Activated naive CD8-positive, alpha-beta T cell treated with anti-CD3 and anti-CD28 coated beads, Interleukin-2, amount 10 ng/mL, durations not matched to agents 7 days and 5 days (primary cell): ENCODE measurements at places on chromosomes 12 and 14.

GRCh38 chr12:68867606-68868005 is 59.6 kb downstream of the MDM2 start:
- no peaks in the 10 kb centered on the region for H3K36me3 ChIP-seq
- H3K27me3 ChIP-seq, result no peaks in the 10 kb centered on the region
- H3K27ac ChIP-seq, result no peak overlapping the region
- no peak overlapping the region for H3K4me3 ChIP-seq
- DNase-seq, result no peak

- peaks cover 32% of the 10 kb centered on the region for H3K4me1 ChIP-seq
- peak overlapping the region; percentile 79 for H3K4me3 ChIP-seq
- no peaks in the 10 kb centered on the region for H3K27me3 ChIP-seq
- DNase-seq, result peak; percentile 48
- peaks cover 5% of the 10 kb centered on the region for H3K36me3 ChIP-seq
- peak overlapping the region; percentile 90 for H3K27ac ChIP-seq
These were observed 58.5 kb downstream of the SLC4A8 start for GRCh38 chr12:51482929-51483697.

GRCh38 chr14:34711796-34712712 is 2.3 kb downstream of the CFL2 start:
- H3K27me3 ChIP-seq, result peaks cover 4% of the 10 kb centered on the region
- H3K27ac ChIP-seq, result no peak overlapping the region
- no peak overlapping the region for H3K4me3 ChIP-seq

DNA sequence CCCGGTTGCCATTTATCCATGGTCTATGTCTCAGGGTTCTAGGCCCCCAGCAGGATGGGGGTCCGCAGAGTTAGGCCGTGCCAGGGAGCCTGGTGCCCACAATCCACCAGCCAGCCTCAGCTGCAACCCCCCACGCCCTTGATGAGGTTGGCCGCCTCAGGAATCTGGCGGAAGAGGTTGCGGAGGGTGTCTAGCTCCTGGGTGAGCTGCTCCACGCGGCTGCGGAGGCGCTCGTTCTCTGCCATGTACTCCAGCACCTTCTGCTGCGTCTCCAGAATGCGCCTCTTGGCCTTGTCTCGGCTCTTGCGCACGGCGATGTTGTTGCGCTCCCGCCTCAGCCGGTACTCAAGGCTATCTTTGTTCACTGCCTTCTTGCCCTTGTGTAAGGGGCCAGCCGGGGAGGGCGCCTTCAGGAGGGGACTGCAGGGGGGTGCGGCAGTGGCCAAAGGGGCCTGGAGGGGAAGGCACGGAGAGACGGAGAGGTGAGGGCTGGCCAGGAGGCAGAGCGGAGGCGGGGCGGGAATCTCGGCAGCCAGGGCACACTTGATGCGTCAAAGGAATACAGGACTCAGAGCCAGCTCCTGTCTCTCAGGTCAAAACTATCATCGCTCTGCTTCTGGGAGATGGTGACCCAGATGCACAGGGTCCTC is 1.6 kb downstream of the CEBPE start:
- no peak overlapping the region for H3K4me3 ChIP-seq
- peaks cover 2% of the 10 kb centered on the region for H3K27me3 ChIP-seq
- no peak overlapping the region for H3K27ac ChIP-seq
- H3K4me1 ChIP-seq, result peaks cover 32% of the 10 kb centered on the region
- no peak for DNase-seq
- no peaks in the 10 kb centered on the region for H3K36me3 ChIP-seq

DNA sequence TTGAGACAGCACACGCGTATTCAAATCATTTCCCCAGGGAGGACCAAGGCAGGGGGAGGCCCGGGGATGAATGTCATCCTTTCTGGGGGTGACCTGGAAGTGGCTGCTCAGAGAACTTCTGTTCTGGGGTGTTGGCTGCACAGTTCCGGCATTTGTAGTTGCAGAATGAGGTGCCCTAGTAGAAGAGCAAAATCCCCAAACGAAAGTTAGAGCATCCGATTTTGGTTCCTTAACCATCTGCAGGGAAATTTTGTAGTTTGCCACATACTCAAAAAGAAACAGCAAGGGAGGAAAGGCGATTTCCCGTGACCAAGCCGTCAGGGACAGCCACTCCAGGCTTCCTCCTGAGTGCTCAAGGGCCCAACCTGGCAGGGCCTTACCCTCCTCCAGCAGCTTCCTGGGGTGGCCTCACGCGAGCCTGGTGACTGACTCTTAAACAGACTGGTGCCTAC is 13.0 kb upstream of the TRAF3 start:
- no peak for DNase-seq
- peaks cover 4% of the 10 kb centered on the region for H3K4me1 ChIP-seq

DNA sequence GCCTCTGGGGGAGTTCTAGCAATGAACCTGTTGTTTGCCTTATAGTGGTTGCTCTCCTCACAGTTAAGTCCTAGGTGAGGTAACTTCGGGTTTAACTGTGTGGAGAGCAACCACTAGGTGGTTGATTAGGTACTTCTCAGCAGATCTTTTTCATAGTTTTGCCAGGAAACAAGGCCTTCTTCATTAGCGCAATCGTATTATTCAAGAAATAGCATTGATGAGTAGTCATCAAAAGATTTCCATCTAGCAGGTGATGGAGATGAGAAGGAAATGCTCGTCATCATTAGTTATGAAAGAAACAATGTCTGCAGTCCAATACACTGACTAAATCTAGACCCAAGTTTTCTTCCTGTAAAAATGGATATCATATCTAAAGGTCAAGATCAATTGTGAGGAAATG is 923.3 kb downstream of the AACS start:
- peaks cover 5% of the 10 kb centered on the region for H3K27me3 ChIP-seq
- no peak overlapping the region for H3K4me3 ChIP-seq
- no peaks in the 10 kb centered on the region for H3K36me3 ChIP-seq
- H3K4me1 ChIP-seq, result no peaks in the 10 kb centered on the region

DNA sequence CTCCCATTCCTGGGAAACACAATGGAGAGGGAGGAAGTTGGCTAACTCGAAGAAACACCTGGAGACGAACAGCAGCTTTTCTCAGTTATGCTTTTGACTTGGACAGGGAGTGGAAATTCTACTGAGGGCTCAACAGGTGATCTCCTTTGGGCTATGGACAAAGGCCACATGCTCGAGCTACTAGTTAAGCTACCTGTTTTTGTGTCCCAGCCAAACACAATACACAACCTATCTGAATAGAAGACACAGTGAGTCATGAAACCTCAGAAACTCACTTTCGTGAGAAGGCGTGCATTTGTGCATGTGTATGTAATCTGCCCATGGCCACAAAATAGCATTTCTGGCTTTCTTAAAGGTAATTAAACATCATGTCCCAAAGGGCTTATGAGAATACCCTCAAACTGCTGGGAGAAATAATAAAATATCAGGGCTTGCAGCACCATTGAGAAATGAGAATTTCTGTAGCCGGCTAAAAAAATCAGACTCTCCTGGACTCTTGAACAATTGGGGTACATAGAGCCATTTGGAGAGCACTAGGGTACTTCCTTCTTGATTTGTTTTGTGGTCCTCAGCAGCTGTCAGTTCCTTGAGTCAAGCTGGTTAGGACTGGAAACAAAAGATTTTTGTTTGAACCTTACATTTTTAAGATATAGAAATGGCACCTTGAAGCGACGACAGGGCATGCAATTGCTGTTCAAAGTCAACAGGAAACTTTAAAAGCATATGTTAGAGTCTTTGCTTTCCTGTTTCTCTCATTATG is 85.5 kb upstream of the PTHLH start:
- H3K4me1 ChIP-seq, result peaks cover 2% of the 10 kb centered on the region
- no peak overlapping the region for H3K27ac ChIP-seq
- H3K4me3 ChIP-seq, result no peak overlapping the region
- H3K27me3 ChIP-seq, result peaks cover 3% of the 10 kb centered on the region
- no peaks in the 10 kb centered on the region for H3K36me3 ChIP-seq
- no peak for DNase-seq

DNA sequence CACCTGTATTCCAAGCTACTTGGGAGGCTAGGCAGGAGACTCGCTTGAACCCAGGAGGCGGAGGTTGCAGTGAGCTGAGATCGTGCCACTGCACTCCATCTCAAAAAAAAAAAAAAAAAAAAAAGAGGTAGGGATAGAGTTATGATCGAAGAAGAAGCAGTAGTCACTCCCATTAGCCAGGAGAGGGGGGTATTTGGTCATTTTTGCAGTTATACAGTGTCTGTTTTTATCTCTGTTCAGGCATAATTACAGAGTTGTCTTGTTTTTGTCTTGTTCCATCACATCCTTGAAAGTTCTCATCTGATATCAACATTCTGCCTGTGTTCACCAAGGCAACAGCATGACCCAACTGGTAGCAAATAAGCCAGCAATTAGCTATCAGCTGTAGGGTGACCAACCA is 98.5 kb upstream of the TMPO start:
- DNase-seq, result no peak
- H3K36me3 ChIP-seq, result no peaks in the 10 kb centered on the region
- H3K4me3 ChIP-seq, result no peak overlapping the region
- no peak overlapping the region for H3K27ac ChIP-seq
- no peaks in the 10 kb centered on the region for H3K4me1 ChIP-seq

DNA sequence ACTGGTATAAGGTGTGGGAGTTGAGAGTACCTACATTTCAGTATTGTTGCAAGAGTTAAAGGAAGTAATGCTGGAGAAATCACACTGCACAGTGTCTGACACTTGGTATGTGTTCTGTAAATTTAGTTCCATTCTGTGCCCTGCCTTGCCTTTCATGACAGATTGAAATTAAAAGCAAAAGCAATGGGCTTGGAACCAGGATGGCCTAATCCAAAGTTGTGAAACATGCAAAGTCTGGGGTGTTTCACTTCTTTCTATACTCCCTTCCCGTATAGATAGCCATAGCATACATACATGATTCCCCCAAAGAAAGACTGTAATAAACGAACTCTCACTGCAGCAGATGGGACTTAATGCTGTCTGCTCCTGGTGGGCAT is 281.1 kb downstream of the NRXN3 start:
- H3K27ac ChIP-seq, result no peak overlapping the region
- no peaks in the 10 kb centered on the region for H3K27me3 ChIP-seq
- H3K36me3 ChIP-seq, result no peaks in the 10 kb centered on the region
- H3K4me1 ChIP-seq, result no peaks in the 10 kb centered on the region

DNA sequence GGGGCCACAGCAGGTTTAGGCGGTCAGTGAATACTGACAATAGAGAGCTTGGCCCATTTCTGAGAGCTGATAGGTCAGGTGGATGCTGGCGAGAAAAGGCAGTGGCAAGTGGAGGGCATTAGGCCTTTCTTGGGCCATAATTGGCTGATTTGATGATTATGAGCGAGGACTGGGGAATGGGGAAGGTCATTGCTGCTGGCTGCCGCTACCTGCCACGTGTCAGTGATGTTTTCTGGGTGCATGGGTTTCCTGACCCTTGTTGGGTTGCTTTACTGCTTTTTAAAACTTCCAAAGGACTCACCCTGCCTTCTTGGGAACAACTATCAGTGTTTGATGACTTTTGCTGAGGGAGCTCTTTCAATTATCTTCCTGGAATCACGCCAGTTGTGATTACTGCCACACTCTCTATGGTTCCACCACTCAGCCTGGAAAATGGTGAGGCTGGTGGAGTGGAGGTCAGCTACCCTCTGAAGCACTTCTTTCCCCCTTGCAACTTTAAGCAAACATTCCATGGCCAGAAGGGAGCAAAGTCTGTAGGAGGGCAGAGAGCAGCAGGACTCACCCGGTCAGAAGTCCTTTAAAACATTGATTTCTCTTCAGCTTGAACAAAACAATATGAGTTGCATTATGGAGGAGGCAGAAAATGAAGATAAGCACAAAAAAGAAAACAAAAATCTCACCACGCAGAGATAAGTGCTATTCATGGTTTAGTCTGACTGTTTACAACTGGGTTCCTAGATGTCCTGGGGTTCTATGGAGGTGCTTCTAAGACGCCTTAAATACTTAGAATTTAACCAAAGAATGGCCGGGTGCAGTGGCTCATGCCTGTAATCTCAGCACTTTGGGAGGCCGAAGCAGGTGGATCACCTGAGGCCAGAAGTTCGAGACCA is 12.1 kb upstream of the SLC10A1 start:
- H3K27me3 ChIP-seq, result peaks cover 7% of the 10 kb centered on the region
- no peaks in the 10 kb centered on the region for H3K36me3 ChIP-seq
- no peak overlapping the region for H3K4me3 ChIP-seq
- DNase-seq, result no peak
- no peaks in the 10 kb centered on the region for H3K4me1 ChIP-seq

- peaks cover 26% of the 10 kb centered on the region for H3K36me3 ChIP-seq
- H3K4me1 ChIP-seq, result peaks cover 50% of the 10 kb centered on the region
- peak overlapping the region; percentile 82 for H3K27ac ChIP-seq
- H3K27me3 ChIP-seq, result no peaks in the 10 kb centered on the region
- H3K4me3 ChIP-seq, result peak overlapping the region; percentile 83
These were observed 381 bp downstream of the YY1 start for GRCh38 chr14:100239211-100239839.

- no peak overlapping the region for H3K27ac ChIP-seq
- no peaks in the 10 kb centered on the region for H3K36me3 ChIP-seq
- peaks cover 2% of the 10 kb centered on the region for H3K4me1 ChIP-seq
- no peak for DNase-seq
- H3K27me3 ChIP-seq, result peaks cover 5% of the 10 kb centered on the region
These were observed 281.9 kb downstream of the CACNA1C start for GRCh38 chr12:2334689-2335088.

GRCh38 chr12:65963862-65964240 is 139.6 kb downstream of the HMGA2 start:
- no peak for DNase-seq
- no peaks in the 10 kb centered on the region for H3K36me3 ChIP-seq
- H3K27ac ChIP-seq, result no peak overlapping the region
- peaks cover 24% of the 10 kb centered on the region for H3K27me3 ChIP-seq
- H3K4me1 ChIP-seq, result no peaks in the 10 kb centered on the region

DNA sequence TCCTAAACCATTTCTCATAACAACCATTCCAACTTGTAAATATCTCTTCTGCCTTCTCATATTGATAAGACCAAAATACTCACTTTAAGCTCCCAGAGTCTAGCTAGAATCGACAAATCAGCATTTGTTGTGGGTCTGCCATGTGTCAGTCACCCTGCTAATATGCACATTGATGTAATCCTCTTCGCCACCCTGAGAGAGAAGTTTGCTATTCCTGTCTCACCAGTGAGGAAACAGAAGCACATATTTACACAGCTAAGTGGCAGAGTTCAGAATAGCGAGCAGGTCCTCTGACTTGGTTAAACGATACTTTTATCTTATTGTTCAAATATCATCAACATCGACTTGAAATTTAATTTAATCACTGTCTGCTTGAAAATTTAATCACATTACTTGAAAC is 142.1 kb downstream of the ANO4 start:
- no peak overlapping the region for H3K4me3 ChIP-seq
- H3K27ac ChIP-seq, result no peak overlapping the region
- H3K4me1 ChIP-seq, result no peaks in the 10 kb centered on the region
- no peaks in the 10 kb centered on the region for H3K36me3 ChIP-seq
- no peak for DNase-seq
- H3K27me3 ChIP-seq, result no peaks in the 10 kb centered on the region

- no peaks in the 10 kb centered on the region for H3K27me3 ChIP-seq
- peaks cover 71% of the 10 kb centered on the region for H3K4me1 ChIP-seq
- peak overlapping the region; percentile 43 for H3K4me3 ChIP-seq
- DNase-seq, result no peak
- peak overlapping the region; percentile 79 for H3K27ac ChIP-seq
These were observed 74.2 kb downstream of the GNS start for GRCh38 chr12:64685050-64685449.
